Gastrocnemius medialis (tissue), 4 donors: ENCODE measurements at places on chromosomes 3 and 15. TPM values are rescaled to one million over a fixed set of nuclear protein-coding genes. Genes with fewer than 3 reads are reported as not detected.

- no peak for DNase-seq
These were observed 147.7 kb downstream of the RAB11A start for GRCh38 chr15:66017000-66017399.

The BOC gene
- 4.0 TPM for total RNA-seq

The ARGFX gene
- total RNA-seq = not detected

DNA sequence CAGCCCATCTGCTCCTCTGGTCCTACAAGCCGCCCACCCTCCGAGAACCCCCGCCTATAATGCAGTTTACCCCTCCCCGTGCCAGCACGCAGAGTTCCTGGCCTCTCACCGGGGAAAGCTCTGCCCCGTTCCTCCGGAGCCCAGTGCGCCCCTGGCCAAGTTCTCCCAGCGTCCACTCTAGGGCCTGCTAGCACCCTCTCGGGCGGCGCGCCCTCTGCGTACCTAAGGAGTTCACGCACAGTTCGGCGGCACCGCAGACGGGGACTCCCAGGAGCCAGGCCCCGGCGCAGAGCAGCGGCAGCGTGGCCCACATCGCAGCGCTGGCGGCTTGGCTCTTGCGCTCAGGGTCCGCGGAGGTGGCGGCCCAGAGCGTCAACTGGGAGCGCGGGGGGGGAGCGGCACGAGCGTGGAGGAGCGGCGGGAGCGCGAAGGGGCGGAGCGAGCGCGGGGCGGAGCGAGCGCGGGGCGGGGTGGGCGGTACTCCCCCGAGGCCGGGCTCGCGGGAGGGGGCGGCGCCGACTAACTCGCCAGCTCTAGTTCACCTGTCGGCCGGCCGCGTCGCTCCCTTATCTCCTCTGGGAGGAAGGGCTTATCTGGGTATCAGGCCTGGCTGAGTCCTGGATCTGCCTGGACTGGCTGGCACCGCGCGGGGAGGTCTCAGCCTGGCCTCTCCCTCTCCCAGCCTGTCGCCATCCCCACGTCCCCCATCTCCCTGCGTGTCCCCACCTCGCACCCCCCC, at the start of gene CTSH:
Gene CTSH, minus strand, starts transcription at position 378 of the 739 bp plus-strand sequence. Its CDS starts 65 bp downstream, at position 313.
- peak; percentile 37 for DNase-seq

GRCh38 chr3:42510325-42510724, 7.9 kb downstream of the VIPR1 start:
- DNase-seq = no peak

The CHL1 gene
- 0.36 TPM for total RNA-seq

The ADAMTSL3 gene
- total RNA-seq = 0.86 TPM

DNA sequence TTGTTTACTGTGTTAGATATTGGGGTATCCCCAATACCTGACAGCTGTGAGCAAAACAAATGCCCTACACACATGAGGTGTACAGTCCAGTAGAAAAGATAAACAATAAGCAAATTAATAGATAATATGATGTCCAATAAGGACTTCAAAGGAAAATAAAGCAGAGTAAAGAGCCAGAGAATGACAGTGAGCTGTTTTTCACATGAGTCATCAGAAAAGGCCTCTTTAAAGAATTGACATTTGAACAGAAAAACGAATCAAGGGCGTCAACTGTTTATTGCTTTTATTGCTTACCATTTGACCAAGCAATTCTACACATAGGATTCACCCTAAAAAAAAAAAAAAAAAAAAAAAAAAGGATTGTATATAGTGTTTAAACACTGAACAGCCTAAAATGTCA, 96.6 kb upstream of the FLNB start:
- DNase-seq = no peak

The GASK1A gene
- 1.1 TPM for total RNA-seq

The PPP1R14D gene
- total RNA-seq = not detected

The CKMT1B gene
- 0.46 TPM for total RNA-seq

The GOLGA8G gene
- not detected for total RNA-seq

GRCh38 chr3:142613491-142613890, 17.3 kb downstream of the PLS1 start:
- no peak for DNase-seq

The VEPH1 gene
- not detected for total RNA-seq
